ENCODE measurements at places on chromosomes 1 and 21.
A peak's percentile ranks its signal among the peaks of the same experiment; 100 is the strongest.

DNA sequence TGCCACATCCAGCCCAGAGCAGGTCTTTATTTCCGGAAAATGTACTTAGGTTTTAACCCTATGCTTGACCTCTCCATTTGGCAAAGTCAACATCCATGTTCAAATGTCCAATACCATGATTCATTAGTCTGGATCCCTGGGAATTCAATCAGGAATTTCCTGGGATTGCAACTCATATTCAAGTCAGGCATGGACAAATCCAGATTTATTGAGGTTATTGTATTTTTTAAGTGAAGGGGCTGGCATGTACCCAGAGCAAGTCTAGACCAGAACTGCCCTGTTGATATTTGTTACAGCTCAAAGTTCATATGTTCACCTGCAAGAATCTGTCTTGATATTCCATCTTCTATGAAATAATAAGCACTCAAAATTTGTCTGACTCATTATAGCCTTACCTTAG is 521.1 kb downstream of the ADGRL2 start:
- no peak for DNase-seq

- no peak for DNase-seq
Observed at GRCh38 chr1:211327346-211327921, 801 bp downstream of the TRAF5 start.

GRCh38 chr1:6917067-6917466 is 131.8 kb downstream of the CAMTA1 start:
- DNase-seq: no peak

GRCh38 chr1:108828074-108828961 is 28.6 kb downstream of the AKNAD1 start:
- DNase-seq: peak; percentile 32

GRCh38 chr1:203867802-203868201 is 6.4 kb downstream of the SNRPE start:
- no peak for DNase-seq

DNA sequence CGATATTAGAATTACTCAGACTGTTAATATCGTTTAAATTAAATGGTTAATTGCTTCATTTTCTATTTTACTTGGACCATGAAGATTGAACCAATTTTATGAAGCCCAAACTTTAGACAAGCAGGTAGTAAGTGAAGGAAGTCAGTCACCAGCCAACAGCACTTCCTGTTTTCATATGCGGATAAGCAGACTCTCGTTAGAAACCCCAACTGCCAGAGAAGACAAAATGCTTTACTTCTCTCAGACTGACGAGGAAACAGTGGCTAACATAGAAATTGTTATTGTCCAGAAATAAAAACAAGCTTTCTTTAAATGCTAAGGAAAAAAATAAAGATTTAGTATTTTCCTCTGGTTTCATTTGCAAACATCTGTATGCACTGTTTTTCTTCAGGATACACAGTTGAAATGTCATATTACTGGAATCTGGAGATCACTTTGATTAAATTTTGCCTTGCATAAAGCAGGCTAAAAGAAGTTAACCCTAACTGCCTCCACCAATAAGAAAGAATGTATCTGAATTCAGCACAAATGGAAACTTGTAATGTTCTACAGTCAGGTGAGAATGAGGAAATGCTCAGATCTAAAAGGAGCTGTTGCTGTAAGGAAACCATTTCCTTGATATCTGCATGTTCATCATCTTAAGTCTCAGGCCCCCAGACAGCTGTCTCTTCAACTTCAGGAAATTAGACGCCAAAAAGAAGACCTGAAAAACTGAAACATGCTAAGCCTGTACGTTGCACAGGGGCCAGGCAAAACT is 129.8 kb upstream of the SAMSN1 start:
- no peak for DNase-seq

DNA sequence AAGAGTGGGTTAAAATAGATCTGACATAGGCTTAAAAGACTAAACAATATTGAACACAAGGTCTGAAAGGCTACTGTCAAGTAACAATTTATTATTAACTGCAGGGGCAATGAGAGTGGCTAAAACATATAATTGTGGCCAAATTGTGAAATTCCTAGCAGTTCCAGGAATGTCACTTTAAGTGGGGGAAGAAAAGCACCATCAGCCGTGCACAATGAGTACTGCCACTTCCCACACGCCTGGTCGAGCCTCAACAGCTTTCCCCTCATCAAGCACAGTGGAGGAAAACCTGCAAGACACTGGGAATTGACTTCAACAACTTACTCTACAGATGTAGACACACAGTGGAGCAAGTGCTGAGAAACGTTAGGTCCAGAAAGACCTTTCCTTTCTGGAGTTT is 16.4 kb downstream of the TFB2M start:
- DNase-seq: no peak

- DNase-seq: no peak
Observed at GRCh38 chr1:238384381-238384780, 493.7 kb upstream of the ZP4 start.

- no peak for DNase-seq
Observed at GRCh38 chr1:44267438-44267837, 54.2 kb downstream of the DMAP1 start.

DNA sequence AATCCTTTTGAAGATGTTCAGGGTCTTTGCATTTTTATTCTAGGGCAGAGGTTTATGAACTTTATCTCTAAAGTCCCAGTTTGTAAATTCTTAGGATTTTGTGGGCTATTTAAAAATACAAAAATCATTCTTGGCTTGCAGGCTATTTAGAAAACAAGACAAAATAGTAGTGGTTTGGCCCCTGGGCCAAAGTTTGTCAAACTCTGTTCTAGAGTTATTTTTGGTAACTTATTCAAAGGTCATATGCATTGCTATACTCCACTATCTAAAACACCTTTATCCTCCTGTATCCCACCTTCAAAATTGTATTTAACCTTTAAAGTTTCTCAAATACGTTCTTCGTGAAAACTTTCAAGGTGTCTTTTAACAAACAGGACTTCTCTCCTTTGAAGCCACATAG is 75.5 kb upstream of the LRRC53 start:
- DNase-seq: no peak

DNA sequence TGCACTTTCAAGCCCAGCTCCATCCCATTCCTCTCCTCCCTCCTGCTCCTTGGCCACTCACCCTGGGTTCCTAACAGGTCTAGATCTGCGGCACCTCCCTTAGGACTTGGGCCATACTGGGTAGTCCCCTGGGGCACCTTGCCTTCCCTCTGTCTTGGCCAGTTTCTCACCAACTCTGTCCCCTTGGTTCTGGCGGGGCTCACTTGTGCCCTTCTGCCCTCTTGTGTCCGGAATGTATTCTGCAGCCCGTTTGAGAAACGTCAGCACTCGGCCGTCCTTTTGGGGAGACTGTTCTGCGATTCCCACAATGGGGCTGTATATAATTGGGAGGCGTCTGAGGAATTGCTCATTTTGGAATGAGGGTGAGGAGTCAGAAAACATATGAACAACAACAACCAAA is 162.4 kb downstream of the ZSCAN20 start:
- no peak for DNase-seq

DNA sequence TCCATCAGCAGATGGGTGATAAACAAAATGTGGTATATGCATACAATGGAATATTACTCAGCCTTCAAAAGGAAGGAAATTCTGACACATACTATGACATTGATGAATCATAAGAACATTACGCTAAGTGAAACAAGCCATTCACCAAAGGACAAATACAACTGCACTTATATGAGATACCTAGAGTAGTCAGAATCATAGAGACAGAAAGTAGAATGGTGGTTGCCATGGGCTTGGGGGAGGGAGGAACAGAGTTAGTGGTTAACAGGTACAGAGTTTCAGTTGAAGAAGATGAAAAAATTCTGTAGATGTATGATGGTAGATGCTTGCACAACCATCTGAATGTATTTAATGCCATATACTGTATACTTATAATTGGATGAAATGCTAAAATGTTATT is 39.1 kb upstream of the KCNK2 start:
- DNase-seq: no peak

DNA sequence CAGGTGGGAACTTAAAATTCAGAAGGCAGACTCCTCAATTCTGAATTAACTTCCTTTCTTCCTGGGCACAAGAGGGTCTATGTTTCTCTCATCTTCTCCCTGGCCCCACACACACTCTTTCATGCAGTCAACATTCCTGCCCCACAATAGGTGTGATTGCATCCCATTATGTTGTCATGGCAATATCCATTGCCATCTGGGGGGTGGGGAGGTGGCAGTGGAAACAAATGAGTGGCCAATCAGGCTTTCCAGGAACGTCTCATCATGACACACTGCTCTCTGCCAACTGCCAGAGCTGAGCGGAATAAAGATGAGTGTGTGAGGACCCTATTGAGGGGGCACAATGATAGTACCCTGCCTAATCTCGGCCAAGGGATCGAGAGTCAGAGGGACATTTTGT is 80.4 kb downstream of the KCND3 start:
- DNase-seq: no peak

GRCh38 chr1:225750420-225750819 is 27.2 kb upstream of the SRP9 start:
- no peak for DNase-seq

- no peak for DNase-seq
Observed at GRCh38 chr21:31862078-31862477, 10.7 kb upstream of the HUNK start.

DNA sequence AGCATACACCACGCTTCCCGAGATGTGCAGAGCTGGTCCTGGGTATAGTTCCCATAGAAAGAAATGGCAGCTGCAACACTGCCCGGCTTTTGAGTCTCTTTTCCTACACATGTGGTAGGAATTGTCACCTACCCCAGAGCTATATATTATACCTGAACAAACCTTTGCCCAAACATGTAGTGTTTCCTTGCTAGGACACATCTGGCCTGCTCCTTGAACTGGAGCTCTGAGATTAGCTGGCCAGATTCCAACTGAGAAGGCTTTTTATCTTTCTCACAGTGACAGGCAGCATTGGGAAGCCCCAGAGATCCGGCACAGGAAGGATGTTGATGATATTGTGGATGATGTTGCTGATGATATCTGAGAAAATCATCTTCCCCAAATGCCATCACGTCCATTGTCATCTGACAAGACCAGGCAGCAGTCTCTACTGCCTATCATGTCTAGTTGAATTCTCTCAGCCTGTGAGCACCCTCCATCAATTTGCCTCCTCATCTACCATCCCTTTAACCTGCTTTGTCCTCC is 115.0 kb upstream of the SMYD2 start:
- no peak for DNase-seq

- DNase-seq: no peak
Observed at GRCh38 chr1:207603777-207604176, 41.2 kb upstream of the CR1L start.

- no peak for DNase-seq
Observed at GRCh38 chr1:24252185-24252780, 65.2 kb upstream of the IFNLR1 start.

DNA sequence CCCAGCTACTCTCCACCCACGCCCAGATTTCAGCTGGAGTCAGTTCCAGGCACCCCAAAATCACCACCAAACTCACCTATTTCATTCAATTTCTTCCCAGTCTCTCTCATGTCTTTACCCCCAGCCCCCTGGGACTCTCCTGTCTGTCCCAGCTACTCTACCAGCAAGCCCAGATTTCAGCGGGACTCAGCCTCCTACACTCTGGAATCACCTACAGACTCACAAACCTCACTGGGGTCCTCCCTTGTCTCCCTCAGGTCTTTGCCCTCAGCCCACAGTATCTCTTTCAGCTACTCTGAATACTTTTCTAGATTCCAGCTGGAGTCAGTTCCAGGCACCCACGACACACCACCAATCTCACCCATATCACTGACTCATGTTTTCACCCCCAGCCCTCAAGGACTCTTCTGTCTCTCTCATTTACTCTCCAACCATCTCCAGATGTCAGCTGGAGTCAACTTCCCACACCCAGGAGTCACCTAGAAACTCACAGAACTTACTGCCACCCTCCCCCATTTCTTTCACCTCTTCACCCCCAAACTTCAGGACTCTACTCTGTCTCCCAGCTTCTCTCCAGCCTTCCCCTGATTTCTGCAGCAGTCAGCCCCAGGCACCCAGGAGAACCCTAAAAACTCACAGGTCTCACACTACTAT is 1529.3 kb upstream of the TPTE start:
- no peak for DNase-seq
